ENCODE measurements at places on chromosomes 4 and X. TPM values are rescaled to one million over a fixed set of nuclear protein-coding genes. Genes with fewer than 3 reads are reported as not detected.

Gene XG
- polyA plus RNA-seq: 0.60 TPM

Gene USP27X
- polyA plus RNA-seq: 1.1 TPM

Gene PASD1
- not detected for polyA plus RNA-seq

Gene FRG2
- not detected for polyA plus RNA-seq

Gene CT55
- polyA plus RNA-seq: not detected

Gene AWAT2
- not detected for polyA plus RNA-seq

Gene RS1
- polyA plus RNA-seq: not detected

Gene GPM6B
- polyA plus RNA-seq: 82.6 TPM

Gene MAMLD1
- polyA plus RNA-seq: 0.13 TPM

Gene VBP1
- 65.7 TPM for polyA plus RNA-seq

Gene VCX2
- polyA plus RNA-seq: 0.37 TPM

Gene SSX2B
- polyA plus RNA-seq: not detected

Gene PRR32
- not detected for polyA plus RNA-seq

Gene CYBB
- 0.06 TPM for polyA plus RNA-seq

Gene PAGE5
- not detected for polyA plus RNA-seq

Gene SOWAHB
- polyA plus RNA-seq: 0.19 TPM

Gene NPY1R
- 3.8 TPM for polyA plus RNA-seq

Gene POLA1
- 10.0 TPM for polyA plus RNA-seq

Gene VGLL1
- not detected for polyA plus RNA-seq

Gene TMEM154
- polyA plus RNA-seq: 1.0 TPM

Gene WNK3
- polyA plus RNA-seq: 51.5 TPM

Gene PCDH19
- 0.87 TPM for polyA plus RNA-seq

Gene NEXMIF
- 0.09 TPM for polyA plus RNA-seq

Gene SMR3B
- polyA plus RNA-seq: not detected

Gene RXFP1
- not detected for polyA plus RNA-seq

Gene BEX4
- 135 TPM for polyA plus RNA-seq

Gene SPP1
- 51.3 TPM for polyA plus RNA-seq

Gene FRMD7
- polyA plus RNA-seq: not detected

Gene CLGN
- polyA plus RNA-seq: 3.8 TPM
